ENCODE measurements at places on chromosomes 16 and 17.

DNA sequence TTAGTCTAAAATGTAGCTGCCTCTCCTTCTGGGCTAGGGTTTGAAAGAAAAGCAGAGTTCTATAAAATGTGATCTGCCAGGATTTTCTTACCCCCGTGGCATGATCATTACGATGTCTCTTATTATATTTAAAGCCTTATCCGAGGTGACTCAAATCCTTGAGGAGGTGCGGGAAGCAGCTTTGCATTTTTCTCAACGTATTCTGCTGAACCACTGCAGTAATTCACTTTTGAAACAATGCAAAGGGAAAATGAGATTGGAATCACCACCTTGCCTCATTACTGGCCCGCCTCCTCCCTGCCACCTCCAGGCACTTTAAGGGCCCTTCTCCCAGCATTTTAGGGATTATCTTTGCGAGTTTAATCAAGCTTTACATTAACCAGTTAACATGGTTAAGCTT is 9.7 kb upstream of the NOG start:
- no peak for DNase-seq

- DNase-seq = no peak
These were observed 16.9 kb upstream of the ITGA3 start for GRCh38 chr17:50039058-50039457.

DNA sequence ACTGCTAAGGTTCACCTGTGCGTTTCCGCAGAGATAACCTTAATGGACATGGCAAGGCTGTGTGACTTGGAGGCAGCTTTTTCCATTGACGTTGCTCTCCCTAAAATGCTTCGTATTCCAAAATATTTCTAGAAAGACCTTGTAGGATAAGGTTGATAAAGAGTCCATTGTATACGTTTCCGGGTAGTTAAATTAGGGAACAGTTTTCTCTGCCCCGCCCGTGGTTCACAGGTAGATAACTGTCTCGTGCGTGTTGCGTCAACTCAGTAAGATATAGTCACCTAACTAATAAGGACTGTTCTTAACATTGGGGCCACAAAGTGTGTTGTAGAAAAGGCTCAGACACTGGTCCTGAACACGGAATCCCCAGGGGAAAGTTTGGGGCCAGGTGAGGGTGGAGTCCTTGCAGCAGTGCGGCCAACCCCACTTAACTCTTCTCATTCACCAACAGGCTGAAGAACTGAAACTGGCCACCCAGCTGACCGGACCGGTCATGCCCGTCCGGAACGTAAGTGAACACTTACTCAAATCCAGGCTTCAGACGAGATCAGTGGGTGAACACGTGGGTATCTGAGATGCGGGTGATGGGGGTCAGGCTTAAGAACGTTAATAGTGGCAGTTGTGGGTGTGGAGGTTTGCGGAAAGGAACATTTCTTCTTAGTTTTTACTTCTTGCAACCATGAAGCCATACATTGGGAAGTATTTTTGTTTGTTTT is 1.6 kb downstream of the RPL13 start:
- DNase-seq = no peak

DNA sequence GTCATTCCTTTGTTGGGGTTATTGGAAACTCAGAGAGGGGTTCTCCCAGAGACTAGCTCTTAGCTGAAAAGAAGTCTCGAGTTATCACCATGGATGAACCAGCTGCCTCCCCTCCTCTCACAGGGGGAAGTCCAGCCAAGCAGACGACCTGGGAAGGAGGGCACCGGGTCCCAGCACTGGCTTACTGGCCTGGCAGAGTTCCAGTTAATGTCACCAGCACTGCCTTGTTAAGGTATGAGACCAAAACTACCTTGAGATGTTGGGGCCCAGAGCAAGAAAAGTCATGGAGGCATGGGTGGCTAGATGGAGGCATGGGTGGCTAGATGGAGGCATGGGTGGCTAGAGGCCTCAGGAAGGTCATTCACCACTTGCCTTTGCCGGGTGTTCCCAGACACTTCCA is 72.4 kb downstream of the WIPI1 start:
- DNase-seq = no peak

GRCh38 chr16:12531937-12532336 is 271.8 kb downstream of the CPPED1 start:
- no peak for DNase-seq

DNA sequence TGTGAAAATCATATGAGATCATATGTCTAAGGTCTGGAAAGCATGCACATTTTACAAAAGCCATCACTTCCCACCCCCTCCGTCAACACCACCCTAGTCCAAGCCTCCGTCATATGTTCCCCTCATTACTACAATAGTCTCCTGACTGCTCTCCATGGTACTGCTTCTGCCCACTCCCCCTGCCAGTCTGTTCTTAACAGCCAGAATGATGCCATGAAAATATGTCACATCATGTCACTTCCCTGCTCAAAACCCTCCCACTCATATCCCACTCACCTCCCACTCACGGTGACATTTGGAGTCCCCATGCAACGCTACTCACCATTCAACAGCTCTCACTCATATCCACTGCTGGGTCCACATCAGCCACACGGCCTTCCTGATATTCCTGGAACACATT is 432.3 kb downstream of the XYLT1 start:
- DNase-seq = no peak

DNA sequence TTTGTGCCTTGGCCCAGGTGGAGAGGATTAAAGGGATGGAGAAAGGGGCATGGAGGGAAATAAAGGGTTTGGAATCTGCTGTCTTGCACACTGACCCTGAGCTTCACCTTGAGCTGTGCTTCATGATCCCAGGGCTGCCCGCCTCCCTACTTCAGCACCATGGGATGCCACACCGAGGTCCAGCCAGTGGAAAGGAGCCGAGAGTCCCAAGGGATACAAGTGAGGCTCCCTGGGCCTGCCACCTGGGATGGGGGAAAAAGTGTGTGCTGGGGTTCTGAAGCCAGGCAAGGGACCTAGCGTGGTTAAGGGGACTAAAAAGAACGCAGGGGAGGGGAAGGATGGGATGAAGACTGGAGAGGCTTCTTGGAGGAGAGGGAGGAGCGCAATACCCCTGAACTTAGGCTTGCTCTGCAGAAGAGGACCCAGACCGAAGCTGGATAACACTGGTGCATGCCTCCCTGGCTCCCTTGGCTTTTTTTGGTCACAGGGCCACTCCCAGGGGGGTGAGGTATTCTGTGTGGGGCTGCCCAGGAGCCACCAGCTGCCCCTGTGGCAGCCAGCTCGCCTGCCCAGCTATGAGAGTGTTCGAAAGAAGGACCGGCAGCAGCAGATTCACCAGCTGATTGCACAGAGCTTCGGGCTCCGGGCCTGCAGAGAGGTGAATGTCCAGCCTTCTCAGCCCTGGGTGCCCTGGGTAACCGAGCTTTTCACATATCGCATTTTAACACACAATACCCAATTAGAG is 7.2 kb downstream of the MRPL27 start:
- DNase-seq = no peak

DNA sequence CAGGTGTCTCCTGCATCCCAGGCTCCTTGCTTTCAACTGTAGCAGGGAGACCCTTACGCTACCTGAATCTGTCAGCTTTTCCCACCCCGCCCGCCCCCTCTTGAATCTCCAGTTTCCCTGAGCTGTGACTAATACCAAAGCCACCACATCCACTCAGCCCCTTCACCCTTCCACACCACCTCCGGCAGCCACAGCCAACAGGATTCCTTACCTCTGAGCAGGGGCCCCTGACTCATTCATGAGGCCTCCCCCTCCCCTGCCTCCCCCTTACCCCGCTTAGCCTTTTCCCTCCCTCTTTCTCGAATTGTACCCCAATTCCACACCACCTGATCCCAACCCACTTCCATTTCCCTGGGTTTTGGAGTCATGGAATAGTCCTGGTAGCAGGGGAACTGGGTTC is 2.3 kb downstream of the STX1B start:
- no peak for DNase-seq

- no peak for DNase-seq
These were observed 31.9 kb downstream of the MSI2 start for GRCh38 chr17:57288040-57288772.

DNA sequence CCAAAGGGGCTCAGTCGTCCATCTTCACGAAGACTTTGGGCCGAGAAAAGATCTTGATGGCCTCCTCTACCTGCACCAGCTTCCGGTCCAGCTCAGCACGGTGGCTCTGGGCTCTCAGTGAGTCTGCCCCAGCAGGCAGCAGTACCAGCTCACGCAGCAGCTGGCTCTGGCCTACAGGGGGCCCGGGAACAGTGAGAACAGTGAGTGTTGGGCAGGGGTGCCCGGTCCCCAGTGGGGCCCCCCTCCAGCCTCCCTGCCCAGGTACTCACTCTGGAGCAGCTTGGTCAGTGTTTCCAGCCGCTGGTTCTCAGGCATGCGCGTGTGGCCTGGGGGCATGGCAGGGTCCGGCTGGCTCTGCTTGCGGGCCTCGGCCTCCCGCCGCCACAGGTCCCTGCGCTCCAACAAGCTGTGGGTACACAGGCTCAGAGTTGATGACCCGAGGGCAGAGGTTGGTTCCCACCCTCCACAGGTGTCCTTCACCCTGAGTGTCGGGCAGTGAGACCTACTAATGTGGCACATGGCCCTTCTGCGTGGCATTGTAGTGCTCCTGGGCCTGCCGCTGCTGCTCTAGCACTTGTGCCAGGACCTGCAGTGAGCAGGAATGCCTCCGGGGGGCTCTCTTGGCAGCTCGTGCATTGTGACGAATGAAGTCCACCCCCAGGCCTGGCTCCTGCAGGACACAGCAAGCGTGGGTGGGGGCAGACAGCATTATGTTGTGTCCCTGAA is 2.6 kb downstream of the PARD6A start:
- DNase-seq = no peak

GRCh38 chr17:6502871-6503509 is 53.4 kb downstream of the PITPNM3 start:
- DNase-seq = no peak

DNA sequence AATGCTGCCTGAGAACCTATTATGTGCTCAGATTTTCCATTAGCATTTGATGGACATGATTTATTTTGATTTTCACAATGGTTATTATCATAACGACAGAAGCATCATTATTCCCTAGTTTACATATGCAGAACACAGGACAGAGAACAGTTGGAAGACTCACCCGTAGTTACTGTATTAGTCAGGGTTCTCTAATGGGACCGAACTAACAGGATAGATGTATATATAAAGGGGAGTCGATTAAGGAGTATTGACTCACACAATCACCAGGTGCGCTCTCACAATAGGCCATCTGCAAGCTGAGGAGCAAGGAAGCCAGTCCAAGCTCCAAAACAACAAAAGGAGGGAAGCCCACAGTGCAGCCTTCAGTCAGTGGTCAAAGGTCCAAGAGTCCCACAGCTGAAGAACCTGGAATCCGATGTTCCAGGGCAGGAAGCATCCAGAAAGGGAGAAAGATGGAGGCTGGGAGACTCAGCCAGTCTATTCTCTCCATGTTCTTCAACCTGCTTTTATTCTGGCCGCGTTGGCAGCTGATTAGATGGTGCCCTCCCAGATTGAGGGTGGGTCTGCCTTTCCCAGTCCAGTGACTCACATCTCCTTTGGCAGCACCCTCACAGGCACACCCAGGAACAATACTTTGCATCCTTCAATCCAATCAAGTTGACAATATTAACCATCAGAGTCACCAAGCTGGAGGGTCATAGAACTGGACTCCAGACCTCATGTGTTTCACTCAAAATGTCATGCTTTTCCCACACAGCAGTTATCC is 92.7 kb upstream of the XYLT1 start:
- DNase-seq = no peak

- DNase-seq = no peak
These were observed 43.3 kb downstream of the NLK start for GRCh38 chr17:28085766-28086165.

DNA sequence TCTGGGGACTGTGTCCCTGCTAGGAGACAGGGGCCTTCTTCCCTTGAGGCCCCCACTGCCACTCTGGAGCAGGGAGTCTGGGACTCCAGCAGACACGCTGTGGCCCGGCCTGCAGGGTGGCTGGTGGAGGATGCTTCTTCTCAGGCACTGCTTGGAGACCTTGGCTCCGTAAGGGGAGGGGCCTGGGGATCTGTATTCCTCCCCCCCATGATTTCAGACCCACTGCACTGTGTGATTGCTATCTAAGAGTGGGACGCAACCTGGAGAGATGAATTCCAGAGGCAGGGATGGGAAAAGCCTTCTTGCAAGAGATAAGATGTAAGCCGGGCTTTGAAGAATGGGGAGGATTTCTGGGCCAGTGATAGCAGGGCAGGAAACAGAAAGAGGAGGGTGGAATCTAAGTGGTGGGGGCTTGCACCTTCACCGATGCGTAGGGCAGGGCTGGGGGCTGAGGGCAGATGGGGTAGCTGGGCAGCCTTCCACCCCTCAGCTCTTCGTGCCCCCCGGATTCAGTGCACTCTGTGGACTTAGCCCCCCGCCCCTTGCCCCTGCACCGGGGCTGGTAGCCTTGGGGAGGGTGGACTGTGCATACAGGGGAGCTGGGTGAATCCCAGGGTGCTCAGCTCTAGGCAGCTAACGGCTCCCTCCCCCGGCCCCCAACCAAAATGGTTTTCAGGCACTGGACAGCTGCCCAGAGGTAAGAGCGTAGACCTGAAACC is 5.2 kb upstream of the GSE1 start:
- no peak for DNase-seq

GRCh38 chr17:8409966-8410882 is 12.6 kb upstream of the RNF222 start:
- DNase-seq = peak; percentile 57

DNA sequence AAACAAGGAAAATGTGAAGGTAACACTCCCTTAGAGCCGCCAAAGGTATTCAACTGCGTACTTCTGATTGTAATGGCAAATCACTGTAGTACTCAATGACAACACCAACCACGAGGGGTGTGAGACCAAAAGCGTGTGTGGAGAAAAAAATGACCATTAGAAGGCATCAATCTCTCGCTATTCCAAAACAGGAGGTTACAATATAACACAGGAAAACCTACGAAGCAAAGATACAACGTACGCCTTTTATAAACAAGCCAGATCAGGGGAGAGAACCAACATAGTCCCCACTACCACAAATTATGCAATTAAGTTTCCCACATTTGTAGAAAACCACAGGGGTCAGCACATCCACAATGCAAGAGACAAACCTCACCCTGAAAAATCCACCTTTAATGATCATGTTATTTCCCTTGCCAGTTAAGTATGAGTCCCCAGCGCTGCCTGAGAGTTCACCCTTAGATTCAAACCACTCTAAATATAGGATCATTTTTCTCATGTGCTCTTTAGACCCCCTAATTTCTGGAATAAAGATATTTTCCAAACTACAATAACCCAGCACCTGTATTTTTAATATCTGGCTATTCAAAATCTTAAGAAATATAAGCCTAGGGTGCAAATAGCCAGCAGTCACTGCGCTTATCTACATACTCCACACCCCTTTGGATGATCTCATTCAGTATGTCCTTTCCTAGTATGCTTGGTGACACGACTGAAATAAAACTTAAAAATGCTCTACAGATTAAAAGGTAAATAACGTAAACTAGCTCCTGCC is 12.4 kb downstream of the TEX14 start:
- no peak for DNase-seq
